ENCODE measurements at places on chromosomes 13 and 19. TPM values are rescaled to one million over a fixed set of nuclear protein-coding genes. Genes with fewer than 3 reads are reported as not detected.

The SELENOV gene
- total RNA-seq, result 2.9 TPM

DNA sequence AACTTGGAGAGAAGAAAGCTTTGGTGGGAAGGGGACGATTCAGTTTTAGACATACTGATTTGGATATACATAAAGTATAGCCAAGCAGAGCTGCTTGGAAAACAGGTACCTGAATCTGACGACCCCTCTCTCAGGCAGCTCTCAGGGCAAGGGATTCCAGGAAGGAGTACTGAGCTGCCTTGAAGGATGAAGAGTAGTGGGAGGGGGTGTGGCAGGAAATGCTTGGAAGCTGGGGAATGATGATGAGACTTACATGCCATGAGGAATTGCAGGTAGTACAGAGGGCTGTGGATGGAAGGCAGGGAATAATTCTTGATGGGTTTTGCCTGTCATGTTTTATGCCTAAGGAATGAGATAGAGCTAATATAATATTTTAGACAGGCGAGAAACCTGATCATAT lies 38.7 kb downstream of the HTR2A start:
- no peak for DNase-seq

DNA sequence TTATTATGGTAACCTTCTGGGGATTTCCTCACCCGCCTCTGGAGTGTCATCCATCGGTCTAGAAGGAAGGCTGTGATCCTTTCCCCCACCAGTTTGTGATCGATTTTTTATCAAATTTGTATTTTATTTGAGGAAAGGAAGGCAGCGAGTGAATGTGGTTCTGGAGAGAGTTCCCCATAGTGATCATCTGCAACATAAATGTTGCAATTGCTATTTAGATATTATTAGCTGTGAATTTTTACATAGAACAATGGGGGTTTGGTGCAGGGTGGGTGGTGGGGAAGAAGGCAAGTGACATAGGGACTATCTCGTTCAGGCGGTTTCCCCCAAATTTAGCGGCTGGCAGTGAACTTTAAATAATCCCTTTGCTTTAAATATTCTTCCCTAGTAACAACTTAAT lies 1.2 kb downstream of the CDK8 start:
- DNase-seq, result no peak

GRCh38 chr13:71492346-71492871 lies 374.6 kb downstream of the DACH1 start:
- DNase-seq, result no peak

DNA sequence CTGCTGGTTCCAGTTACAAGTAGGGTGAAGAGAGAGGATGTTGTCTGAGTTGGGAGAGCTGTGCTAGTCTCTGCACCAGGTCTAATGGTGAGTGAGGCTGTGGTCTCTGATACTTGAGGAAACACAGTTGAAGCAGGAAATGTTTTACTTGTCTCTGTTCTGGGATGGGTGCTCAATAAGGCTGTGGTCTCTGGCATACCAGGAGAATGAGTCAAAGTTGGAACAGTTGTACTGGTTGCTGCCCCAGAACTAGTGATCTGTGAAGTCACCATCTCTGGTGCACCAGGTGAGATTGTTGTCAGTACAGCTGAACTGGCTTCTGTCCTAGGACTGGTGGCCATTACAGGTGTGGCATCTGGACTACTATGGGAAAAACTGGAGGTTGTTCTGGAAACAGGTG lies 74.7 kb downstream of the MUC16 start:
- DNase-seq, result no peak

- no peak for DNase-seq
These were observed 1921.9 kb downstream of the OLFM4 start for GRCh38 chr13:54950546-54950945.

GRCh38 chr13:41502031-41502430 lies 44.7 kb downstream of the RGCC start:
- DNase-seq, result no peak

GRCh38 chr13:37406031-37406430 lies 192.5 kb downstream of the POSTN start:
- no peak for DNase-seq

The TLE2 gene
- 5.7 TPM for total RNA-seq

The SPRY2 gene
- 21.7 TPM for total RNA-seq

- DNase-seq, result no peak
These were observed 87.9 kb downstream of the LIG4 start for GRCh38 chr13:108127406-108127805.

GRCh38 chr13:109725297-109725696 lies 61.1 kb downstream of the IRS2 start:
- no peak for DNase-seq

- no peak for DNase-seq
These were observed 25.7 kb downstream of the CRYL1 start for GRCh38 chr13:20499986-20500385.

- no peak for DNase-seq
These were observed 695.3 kb downstream of the DACH1 start for GRCh38 chr13:71171740-71172139.

GRCh38 chr13:22773465-22773864 lies 407.3 kb upstream of the SGCG start:
- DNase-seq, result no peak

DNA sequence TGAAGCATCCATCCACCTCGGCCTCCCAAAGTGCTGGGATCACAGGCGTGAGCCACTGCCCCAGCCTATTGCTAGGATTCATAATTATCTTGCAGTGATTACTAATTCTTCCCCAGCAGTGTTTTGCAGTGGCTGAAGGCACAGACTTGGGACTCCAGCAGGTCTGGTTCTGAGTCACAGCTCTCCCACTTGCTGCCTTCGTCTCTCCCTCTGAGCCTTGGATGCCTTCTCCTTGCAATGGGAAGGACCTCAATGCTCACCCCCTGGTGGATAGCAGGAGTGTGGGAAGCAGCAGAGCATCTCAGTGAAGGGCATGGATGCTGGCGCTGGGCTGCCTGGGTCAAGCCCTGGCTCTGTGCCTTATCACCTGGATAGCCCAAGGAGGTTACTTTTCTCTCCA lies 37.6 kb upstream of the SHKBP1 start:
- DNase-seq, result no peak

The ENOX1 gene
- total RNA-seq, result 1.7 TPM

GRCh38 chr13:98285852-98286594 lies 109.0 kb upstream of the RNF113B start:
- DNase-seq, result no peak

The KLK1 gene
- 2.7 TPM for total RNA-seq

DNA sequence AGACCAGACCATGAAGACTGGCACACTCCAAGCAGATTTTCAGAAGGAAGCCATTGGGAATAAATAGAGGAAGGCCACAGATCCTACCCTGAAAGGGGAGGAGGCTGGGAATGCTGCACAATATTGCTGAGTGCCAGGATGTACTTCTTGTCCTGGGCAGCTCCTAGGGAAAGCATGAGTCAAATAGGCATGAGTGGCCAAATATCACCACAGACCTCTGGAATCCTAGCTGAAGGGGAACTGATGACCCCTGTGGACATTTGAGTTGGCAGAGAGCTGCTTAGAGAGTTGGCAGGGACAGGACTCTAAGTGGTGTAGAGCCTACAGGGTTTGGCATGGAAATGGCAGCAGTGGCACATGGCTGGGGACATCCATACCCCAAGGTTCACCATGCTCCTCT lies 234.3 kb upstream of the TRPC4 start:
- DNase-seq, result no peak

DNA sequence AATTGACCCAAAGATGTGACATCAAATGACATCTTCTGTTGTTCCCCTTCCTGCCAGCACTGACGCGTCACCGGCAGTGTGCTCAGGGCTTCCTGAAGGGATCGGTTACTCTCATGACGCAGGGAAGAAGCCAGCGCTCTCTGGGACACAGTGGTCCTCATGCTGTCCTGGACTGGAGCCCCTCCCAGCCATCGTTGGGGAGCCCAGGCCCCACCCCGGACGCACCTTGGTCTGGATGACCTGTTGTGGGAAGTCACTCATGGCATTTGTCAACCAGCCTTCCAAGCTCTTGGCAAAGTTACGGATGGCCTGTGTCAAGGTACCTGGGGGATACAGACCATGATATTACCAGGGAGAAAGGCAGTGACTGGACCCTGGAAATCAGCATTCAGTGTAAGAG lies 26.0 kb upstream of the RANBP3 start:
- no peak for DNase-seq

The FOXA3 gene
- total RNA-seq, result 1.1 TPM

The CGB8 gene
- not detected for total RNA-seq

DNA sequence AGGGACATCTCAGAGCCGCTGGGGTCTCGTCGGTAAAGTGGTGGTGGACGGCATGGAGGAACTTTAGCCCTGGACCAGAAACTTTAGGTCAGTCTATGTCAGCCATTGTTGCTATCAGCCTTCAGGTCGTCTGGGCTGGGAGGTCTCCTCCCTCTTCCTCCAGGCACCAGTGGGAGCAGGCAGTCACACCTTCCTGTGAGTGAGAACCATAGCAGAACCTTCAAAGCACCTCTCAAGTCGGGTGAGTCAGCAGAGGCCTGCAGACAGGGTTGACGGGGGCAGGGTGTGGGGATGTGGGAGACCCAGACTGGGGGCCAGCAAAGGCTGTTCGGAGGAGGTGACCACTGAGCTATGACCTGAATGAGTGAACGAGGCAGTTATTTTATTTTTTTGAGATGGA lies 15.4 kb upstream of the SBNO2 start:
- DNase-seq, result no peak

- no peak for DNase-seq
These were observed 11.4 kb downstream of the XRCC1 start for GRCh38 chr19:43563816-43564457.

- peak; percentile 85 for DNase-seq
These were observed 103.2 kb downstream of the GADD45B start for GRCh38 chr19:2578901-2579677.

The GFY gene
- total RNA-seq, result not detected

The ZNF529 gene
- total RNA-seq, result 19.0 TPM

The EDDM13 gene
- total RNA-seq, result not detected

GRCh38 chr19:17610384-17610783 lies 54.9 kb downstream of the COLGALT1 start:
- DNase-seq, result no peak

- DNase-seq, result peak; percentile 73
These were observed 11.4 kb downstream of the NDUFA11 start for GRCh38 chr19:5891938-5892771.

DNA sequence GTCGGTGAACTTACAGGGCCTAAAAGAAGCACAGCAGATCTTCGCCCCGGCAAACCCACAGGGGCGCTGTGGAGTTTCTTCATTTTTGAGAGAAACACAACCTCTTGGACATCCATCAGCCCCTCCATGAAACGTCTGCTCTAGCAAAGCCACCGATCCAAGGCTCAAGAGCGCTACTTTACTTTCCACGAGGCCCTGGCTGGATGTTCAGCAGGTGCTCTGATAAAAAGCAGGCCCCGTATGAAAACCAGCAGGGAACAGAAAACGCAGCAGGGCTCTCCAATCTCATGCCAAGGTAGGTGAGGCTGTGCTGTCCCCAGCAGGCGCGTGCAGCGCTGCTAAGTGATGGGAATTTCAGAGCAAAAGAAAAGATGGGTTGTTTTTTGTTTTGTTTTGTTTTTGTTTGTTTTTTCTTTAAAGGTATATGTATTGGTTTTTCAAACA lies 86.7 kb downstream of the IRS2 start:
- DNase-seq, result peak; percentile 38

DNA sequence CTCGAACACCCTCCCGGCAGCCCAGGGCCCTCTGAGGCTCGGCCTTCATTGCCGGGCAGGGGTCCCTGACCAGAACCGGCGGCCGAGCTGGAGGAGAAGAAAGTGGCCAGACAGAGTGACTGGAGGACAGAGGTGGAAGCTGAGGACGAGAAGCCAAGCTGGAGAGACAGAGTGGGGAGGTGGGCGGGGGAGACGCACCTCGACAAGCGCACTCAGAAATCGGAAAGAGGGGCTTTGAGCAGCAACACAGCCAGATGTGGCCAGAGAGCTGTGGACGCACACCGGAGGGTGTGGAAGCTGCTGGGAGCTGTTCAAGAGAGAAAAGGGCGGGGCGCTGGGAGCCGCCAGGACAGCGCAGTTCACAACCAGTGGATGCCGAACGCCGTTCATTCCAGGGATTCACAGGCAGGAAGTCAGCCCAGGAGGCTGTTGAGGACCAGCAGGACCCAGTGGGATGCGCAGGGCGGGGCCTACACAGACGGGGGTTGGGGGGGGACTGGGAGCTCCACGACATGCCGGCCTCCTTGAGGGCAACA lies 28.2 kb upstream of the C13orf46 start:
- DNase-seq, result no peak

GRCh38 chr19:18168673-18169381 lies 4.8 kb upstream of the IFI30 start:
- no peak for DNase-seq

GRCh38 chr13:77389625-77390000 lies 62.7 kb upstream of the MYCBP2 start:
- DNase-seq, result no peak

DNA sequence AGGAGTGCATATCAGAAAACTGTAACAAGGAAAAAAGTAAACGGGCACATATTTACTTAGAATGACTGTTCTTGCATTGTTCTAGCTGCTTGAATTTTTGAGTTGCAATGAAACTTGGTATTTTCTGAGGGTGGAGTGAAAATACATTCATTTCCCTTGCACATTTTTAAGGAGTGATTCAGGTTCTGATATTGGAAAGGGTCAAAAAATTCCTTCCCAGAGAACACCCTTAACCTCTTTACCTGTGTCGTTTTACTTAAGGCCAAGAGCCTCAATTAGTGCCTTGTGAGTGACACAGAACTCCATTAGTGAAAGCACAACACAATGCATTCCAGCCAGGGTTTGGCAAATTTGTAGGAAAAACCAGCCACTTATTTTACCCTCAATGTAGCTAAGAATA lies 2.3 kb downstream of the ITGBL1 start:
- DNase-seq, result no peak
